Heart right ventricle (tissue), 16 donors: ENCODE measurements at places on chromosomes 7 and 10. TPM values are rescaled to one million over a fixed set of nuclear protein-coding genes. Genes with fewer than 3 reads are reported as not detected.
A peak's percentile ranks its signal among the peaks of the same experiment; 100 is the strongest.

- no peak for DNase-seq
These were observed 9.6 kb upstream of the SVOPL start for GRCh38 chr7:138710536-138711385.

DNA sequence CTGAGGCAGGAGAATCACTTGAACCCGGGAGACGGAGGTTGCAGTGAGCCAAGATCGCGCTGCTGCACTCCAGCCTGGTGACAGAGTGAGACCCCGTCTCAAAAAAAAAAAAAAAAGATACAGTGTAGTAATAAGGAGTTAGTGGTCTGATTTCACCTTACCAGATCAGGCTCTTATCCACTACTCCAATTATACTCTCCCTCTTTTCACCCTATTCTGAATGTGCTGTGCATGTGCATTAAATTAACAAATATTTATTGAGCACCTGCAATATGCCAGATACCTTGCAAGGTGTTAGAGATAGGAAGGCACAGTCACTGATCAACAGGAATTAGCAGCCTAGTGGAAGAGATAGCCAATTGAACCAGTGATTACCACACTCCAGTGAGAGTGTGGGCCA lies 241.9 kb upstream of the LRGUK start:
- DNase-seq: no peak

DNA sequence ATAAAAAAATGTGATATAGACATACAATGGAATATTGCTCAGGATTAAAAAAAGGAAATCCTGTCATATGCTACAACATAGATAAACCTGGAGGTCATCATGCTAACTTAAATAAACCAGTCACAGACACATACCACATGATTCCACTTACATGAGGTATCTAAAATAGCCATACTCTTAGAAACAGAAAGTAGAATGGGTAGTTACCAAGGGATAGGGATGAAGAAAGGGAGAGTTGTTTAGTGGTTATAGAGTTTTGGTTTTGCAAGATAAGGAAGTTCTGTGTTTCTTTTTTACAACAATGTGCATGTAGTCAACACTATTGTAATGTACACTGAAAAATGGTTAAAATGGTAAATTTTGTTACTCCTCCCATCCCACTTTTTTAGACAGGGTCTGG lies 30.5 kb downstream of the BICC1 start:
- no peak for DNase-seq

GRCh38 chr7:99050971-99051370 lies 92.9 kb downstream of the SMURF1 start:
- no peak for DNase-seq

GRCh38 chr10:128701381-128701780 lies 575.2 kb upstream of the MKI67 start:
- DNase-seq: no peak

DNA sequence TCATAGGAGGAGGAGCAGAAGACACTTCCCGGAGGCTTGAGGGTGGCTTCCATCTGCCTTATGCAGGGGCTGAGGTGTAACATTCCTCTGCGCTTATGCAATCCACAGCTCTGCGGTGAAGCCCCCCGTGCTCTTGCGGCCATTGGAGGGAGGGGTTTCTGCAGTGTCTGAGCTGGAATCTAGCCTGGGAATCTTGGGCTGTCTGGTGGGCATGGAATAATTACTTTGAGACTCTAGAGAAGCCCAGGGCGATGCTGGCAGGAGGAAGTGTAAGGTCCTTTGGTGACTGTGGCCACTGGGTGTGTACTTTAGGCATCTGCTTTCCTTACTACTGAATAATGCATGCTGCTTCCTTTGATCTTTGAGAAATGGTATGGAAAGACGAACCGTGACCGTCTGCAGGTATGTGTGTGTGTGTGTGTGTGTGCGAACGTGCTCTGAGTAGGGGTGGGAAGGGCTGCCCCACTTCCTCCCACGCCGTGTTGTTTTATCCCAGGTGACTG lies 181.0 kb downstream of the PRPF18 start:
- DNase-seq: no peak

DNA sequence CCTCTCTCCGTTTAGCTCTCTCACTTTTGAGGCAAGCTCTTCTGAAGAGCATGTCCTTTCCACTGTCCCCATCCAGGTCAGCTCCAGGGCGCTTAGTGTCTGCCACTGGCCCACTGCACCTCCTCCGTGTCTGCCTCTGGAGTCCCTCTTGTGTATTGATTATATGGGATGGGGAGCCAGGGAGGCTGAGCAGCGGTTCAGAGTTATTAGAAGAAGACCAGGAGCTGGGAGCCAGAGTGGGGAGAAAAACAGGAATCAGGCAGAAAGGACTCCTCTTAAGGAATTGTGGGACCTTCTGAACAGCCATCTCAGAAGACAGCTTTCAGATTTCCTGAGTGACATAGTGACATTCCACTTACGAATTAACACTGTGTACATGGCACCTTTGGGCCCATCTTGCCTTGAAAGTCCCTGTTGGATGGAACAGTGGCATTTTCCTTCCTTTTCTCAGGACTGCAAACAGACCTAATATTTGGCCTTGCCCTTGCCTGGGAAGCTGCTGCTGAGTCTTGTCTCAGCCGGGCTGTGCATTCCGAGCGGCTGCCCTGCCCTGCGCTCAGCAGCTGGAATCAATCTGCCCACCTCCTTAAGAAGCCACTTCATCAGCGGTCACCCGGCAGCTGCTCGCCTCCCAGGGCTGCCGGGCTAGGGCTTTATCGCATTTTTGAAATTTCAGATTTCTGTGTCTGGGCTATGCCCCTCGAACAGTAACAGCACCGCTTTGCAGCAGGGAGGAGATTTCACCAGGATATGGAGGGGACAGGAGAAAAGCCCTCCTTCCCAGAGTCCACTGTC lies 81.1 kb upstream of the PRKG1 start:
- DNase-seq: peak; percentile 34

GRCh38 chr10:46019569-46020343 lies 10.7 kb downstream of the NCOA4 start:
- no peak for DNase-seq

- DNase-seq: no peak
These were observed 24.5 kb upstream of the MRC1 start for GRCh38 chr10:17784688-17785087.

DNA sequence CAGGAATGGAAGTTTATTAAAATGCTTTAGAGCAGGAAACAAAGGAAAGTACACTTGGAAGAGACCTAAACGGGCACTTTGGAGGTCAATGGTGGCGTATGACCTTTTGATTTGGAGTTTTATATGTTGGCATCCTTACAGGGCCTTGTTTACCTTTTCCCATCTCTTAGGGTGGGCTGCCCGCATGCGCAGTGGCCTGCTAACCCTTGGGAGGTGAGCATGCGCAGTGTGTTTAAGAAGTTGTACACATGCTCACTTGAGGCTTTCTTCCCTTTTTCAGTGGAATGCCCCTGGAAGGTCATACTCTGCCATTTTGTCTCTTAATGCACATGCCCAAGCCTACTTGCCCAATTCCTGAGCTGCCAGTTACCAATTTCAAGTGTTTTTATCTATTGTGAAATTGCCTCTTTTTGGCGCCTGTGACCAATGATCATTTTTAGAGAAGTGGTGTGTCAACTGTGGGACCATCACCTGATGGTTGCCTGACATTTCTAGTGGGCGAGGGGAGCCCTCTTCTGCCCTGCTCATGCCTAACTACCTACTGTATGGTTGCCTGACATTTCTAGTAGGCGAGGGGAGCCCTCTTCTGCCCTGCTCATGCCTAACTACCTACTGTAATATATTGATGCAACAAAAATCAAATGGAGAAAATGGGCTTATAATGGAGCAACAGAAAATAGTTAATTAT lies 138.0 kb downstream of the PPP1R9A start:
- no peak for DNase-seq

DNA sequence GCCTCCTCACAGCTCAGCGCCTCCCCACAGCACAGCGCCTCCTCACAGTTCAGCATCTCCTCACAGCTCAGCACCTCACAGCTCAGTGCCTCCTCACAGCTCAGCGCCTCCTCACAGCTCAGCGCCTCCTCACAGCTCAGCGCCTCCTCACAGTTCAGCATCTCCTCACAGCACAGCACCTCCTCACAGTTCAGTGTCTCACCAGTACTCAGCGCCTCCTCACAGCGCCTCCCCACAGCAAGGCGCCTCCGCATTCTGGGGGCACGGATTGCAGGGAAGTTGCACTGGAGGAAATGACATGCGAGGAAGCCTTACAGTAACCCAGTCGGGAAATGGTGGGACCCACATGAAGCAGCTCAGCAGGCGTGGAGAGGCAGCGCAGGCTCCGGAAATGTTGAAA lies 271.6 kb downstream of the WDR37 start:
- DNase-seq: no peak

DNA sequence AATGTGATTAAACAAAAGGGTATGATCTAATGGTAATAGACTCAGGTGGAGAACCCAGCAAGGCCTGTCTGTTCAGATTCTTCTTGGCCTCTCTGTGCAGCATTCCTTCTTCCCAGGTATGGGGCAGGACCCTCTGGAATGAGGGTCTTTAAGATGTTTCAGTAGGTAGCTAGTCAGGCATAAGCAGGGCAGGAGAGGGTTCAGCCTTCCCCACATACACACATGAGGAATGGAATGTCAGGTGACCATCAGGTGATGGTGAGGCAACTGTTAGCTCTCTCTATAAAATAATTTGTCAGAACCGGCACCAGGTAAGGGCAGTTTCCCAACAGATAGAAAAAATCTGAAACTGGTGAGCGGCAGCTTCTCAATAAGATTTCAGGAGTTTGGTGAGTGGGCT lies 222.3 kb upstream of the PHYHIPL start:
- no peak for DNase-seq

DNA sequence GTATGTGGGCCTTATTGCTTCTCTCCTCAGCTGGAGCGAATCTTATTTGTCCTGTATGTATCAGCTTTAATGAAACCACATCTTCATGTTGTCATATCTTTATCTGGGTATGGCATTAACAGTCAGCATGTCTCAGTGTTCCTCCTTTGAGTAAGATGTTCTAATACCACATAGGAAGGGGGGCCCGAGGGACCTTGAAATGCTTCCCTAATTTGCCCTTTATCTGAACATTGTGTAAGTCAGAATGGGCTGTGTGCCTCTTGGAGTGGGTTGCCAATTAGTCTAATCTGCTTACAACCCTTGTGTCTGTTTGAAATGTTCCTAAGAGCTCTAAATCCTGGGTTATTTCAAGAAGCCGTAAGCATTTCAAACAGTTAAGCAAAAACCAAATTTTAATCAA lies 623.8 kb downstream of the SUGCT start:
- no peak for DNase-seq

GRCh38 chr7:106038916-106039315 lies 73.2 kb downstream of the SYPL1 start:
- no peak for DNase-seq

GRCh38 chr10:27680691-27681605 lies 64.7 kb downstream of the MKX start:
- DNase-seq: no peak

DNA sequence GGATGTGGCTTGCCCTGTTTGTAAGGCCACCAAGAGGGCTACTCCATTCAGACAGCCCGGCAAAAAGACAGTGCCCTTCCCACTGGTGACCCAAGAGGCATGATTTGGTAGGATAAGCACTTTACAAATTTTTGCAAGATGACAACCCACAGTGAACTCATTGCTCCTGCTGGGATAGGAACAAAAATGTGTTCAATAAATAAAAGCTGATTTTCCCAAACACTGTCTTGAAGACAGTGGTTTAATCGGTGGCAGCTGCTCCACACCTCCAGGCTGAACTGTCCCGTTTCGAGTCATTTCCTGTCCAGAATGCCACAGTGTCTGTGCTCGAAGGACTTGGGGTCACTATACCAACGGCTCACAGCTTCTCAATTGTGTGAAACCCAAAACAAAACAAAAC lies 45.1 kb upstream of the NPTX2 start:
- DNase-seq: no peak

DNA sequence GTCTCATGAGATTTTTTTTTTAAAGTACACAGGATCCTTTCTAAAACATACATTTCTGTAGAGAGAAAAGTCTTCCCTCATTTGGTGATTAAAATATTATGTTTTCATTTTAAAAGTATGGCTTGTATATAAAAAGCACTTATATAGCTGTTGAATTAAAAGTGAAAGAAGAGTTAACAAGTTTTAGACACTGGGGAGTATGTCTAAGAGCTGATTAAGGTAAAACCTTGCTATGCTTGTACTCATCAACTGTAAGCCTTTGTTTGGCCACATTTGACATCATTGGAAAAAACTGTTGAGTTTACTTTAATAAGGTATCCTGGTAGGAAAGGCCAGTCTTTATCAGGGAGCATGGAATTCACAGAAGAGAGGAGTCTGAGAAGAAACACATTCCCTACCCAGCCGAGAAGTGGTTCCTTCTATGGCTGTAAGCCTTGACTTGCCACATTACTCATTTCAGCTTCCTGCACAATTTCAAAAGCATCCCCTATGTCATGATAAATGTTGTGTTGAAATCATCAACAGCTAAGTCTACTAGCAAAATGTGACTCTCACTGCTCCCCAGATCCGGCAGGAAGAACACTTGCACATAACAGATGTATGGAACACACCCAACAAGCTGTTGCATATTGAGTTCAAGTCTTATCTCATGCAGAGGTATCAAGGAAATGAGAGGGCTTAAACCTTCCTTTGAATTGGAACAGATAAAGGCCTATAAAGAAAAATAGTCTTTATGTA lies 171.8 kb upstream of the CDK1 start:
- DNase-seq: no peak

DNA sequence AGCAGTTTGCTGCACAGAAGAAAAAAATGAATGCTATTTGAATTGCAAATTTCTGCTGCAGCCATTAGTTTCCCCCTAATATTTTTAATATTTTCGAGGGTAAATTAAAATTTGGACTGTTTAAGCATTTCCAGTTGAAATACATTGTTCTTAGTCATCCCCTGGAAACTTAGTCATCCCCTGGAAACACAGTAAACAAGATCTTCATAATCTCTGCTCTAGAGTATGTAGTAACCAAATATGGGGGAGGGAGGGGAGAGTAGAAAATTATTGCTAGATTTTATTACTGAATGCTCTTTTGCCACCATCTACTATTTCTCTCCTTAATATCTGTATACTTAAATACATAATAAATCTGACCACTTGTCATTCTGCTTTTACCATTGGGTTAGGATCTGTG lies 1053.3 kb downstream of the SORCS1 start:
- no peak for DNase-seq

- DNase-seq: no peak
These were observed 4.8 kb downstream of the NYAP1 start for GRCh38 chr7:100488333-100489095.

DNA sequence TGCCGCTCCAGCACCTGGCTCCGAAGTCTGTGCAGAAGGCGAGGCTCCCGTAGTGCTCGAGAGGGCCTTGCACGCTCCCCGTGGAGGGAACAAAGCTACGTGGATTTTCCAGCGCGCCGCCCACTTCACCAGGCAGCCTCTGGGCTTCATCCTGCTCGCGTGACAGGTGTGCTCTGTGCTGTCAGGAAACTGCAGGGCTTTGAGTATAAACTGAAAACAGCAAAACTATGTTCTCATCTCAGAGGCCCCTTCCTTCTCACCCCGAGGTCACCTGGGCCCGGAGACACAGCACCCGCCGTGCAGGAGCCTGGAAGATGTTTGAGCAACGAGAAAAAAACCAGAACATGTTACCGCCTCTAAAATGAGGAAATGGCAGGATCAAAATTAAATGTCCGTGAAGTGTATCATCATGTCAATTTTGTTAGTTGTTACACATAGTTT lies 17.6 kb upstream of the GPR146 start:
- DNase-seq: no peak

Gene KCNMA1
- 0.95 TPM for polyA plus RNA-seq

Gene ANXA8L1
- 0.22 TPM for polyA plus RNA-seq

Gene HOXA1
- polyA plus RNA-seq: 0.07 TPM

Gene SLC13A4
- 0.12 TPM for polyA plus RNA-seq

Gene ANKIB1
- 5.5 TPM for polyA plus RNA-seq

Gene DHX32
- 38.2 TPM for polyA plus RNA-seq

Gene VWDE
- polyA plus RNA-seq: not detected

Gene GIMAP4
- polyA plus RNA-seq: 50.8 TPM

Gene CTBP2
- 23.0 TPM for polyA plus RNA-seq

Gene SFRP5
- 0.42 TPM for polyA plus RNA-seq

Gene GARIN1A
- 13.7 TPM for polyA plus RNA-seq

Gene AZGP1
- 183 TPM for polyA plus RNA-seq

Gene DDC
- not detected for polyA plus RNA-seq
